Body of pancreas (tissue), 4 donors: ENCODE measurements at places on chromosomes 16 and 17. TPM values are rescaled to one million over a fixed set of nuclear protein-coding genes. Genes with fewer than 3 reads are reported as not detected.

The SLC52A1 gene
- not detected for total RNA-seq

DNA sequence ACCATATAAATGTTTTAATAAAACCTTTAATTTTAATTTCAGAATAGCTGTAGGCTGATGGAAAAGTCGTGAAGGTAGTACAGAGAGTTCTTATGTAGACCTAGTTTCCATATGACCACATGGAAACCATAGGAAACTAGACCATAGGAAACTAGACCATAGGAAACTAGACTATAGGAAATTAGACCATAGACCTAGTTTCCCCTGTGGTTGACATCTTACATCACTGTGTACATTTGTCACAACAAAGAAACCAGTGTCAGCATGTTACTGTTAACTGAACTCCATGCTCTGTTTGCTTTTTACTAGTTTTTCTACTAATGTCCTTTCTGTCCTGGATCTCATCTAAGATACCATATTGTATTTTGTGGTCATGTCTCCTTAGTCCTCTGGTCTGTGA lies 14.6 kb downstream of the NUDT7 start:
- H3K36me3 ChIP-seq: no peaks in the 10 kb centered on the region
- H3K4me1 ChIP-seq: no peaks in the 10 kb centered on the region
- no peak overlapping the region for H3K4me3 ChIP-seq
- no peaks in the 10 kb centered on the region for H3K27me3 ChIP-seq

DNA sequence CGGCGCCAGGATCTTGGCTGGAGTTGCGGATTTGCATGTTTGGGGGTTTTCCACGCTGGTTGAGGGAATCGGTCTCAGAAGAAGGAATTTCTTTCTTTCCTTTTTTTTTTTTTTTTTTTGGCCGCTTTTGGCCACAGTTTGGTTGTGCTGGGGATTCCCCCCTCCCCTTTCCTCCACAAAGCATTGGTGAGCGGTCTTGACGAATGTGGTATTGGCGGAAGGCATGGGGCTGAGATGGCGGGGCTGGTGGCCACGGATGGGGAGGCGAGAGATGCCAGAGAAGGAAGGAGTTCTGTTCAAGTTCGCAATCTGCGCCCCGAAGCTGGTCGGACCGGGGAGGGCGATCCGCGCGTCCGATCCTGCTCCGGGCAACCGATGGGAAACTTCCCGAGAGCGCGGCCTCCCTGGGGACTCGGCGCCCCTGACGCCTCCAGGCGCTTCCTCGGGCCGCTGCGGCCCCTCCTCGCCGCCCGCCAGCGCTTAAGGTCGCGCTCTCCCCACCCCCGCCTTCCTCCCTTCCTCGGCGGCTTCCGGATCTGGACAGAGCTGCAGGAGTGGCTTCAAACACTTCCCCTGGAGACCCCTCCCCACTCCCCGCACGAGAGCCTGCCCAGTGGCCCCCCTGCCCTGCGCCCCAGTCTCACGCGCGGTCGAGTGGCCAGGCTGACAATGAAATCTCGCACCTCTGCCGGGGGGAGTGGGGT lies 43.2 kb downstream of the RAI1 start:
- peak overlapping the region; percentile 57 for H3K27ac ChIP-seq
- H3K4me1 ChIP-seq: peaks cover 26% of the 10 kb centered on the region
- H3K4me3 ChIP-seq: no peak overlapping the region

DNA sequence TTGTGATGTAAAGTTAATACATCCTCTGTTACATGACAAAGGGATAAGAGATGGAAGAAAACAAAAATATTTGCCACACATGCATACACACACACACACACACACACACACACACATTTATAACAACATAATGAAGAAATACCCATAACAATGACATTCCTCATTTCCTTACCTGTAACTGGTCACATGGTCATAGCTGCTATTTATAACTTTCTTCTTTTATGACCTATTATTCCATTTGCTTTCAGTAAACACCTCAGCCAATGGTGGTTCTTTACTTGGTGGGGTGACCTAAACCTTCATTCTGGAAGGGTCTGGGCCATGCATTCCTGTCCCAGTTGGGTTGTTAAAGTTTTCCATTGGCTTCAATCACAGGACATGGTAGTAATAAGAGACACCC lies 5.3 kb downstream of the MT2A start:
- no peaks in the 10 kb centered on the region for H3K36me3 ChIP-seq
- no peak for DNase-seq
- no peak overlapping the region for H3K27ac ChIP-seq
- no peaks in the 10 kb centered on the region for H3K27me3 ChIP-seq

- H3K4me3 ChIP-seq: no peak overlapping the region
- no peaks in the 10 kb centered on the region for H3K36me3 ChIP-seq
- H3K4me1 ChIP-seq: no peaks in the 10 kb centered on the region
- DNase-seq: no peak
- H3K27ac ChIP-seq: no peak overlapping the region
These were observed 39.0 kb downstream of the NLRP1 start for GRCh38 chr17:5545051-5545987.

GRCh38 chr16:23823475-23824384 lies 12.1 kb upstream of the PRKCB start:
- H3K27ac ChIP-seq: no peak overlapping the region
- no peaks in the 10 kb centered on the region for H3K36me3 ChIP-seq
- no peak overlapping the region for H3K4me3 ChIP-seq
- no peaks in the 10 kb centered on the region for H3K4me1 ChIP-seq
- no peak for DNase-seq
- H3K27me3 ChIP-seq: no peaks in the 10 kb centered on the region
